CD4-positive, alpha-beta T cell (primary cell): ENCODE measurements at places on chromosomes 12 and 14.

DNA sequence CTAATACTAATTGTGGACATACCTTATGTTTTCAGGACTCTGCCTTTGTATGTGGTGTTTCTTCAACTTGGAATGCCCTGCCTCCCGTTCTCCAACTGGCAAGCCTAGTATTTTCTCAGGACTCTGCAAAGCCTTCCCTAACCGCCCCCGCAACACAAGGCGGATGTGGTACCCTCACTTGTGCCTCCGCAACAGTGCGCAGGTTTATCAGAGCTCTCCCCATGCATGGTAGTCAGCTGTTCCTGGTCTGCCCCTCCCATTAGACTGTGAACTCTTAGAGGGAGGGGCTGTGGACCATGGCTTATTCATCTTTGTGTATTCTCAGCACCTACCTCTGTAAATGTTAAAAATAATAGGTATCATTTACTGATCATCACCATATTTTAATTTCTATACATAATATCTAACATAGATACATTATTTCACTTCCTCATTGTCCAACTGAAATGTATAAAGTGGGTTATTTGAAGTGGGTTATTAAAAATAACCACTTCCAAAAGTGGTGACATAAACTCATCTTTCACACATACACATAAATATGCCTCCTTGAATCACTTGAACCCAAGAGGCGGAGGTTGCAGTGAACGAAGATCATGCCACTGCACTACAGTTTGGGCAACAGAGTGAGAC is 9.0 kb downstream of the LPAR5 start:
- no peak for DNase-seq

- no peak for DNase-seq
Measured at GRCh38 chr12:124369055-124369826, 74.3 kb downstream of the RFLNA start.

- DNase-seq = no peak
Measured at GRCh38 chr14:37586797-37587130, 8.3 kb downstream of the FOXA1 start.

DNA sequence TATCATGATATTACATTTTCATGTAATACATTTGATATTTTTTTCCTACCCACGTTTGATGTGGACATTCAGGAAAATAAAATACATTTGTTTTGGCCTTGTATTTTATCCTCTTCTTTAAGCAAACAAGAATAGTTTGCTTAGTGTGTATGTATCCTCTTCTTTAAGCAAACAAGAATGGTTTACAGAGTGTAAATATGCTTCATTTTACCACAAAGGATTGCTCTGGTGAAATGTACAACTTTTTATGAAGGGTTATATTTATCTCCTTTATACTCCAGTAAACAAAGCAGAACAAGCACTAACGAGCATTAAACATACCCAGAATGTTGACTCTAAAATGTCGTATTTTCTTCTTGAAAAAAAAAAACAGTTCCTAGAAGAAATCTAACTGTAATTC is 244.7 kb downstream of the KCNH5 start:
- no peak for DNase-seq

DNA sequence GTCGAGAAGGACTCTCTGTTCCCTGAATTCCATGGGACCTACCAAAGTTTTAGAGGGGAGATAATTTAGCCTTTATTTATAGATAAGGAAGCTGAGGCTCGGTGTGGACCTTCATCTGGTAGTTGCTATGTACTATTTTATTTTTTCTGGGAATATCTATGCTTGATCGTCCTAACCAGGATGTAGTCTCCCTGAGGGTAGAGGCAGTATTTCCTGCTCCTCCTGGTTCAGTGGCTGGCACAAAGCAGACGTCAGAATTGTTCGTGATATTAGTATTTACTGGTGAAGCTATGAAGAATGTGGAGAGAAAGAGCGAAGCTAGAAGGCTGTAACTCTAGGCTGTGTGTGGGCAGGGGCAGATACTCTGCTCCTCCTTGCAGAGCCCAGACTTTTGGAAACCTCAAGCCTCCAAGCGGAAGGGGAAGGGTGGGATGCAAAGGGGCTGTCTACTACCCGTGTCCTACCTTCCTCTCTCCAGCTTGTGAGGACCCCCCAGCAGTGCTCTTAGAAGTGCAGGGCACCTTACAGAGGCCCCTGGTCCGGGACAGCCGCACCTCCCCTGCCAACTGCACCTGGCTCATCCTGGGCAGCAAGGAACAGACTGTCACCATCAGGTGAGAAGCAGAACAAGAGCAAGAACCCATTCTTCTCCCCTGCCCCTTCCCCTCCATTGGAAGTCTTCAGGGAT is 1.4 kb downstream of the LRP10 start:
- no peak for DNase-seq
